ENCODE measurements at places on chromosomes 12 and 14.
A peak's percentile ranks its signal among the peaks of the same experiment; 100 is the strongest.

DNA sequence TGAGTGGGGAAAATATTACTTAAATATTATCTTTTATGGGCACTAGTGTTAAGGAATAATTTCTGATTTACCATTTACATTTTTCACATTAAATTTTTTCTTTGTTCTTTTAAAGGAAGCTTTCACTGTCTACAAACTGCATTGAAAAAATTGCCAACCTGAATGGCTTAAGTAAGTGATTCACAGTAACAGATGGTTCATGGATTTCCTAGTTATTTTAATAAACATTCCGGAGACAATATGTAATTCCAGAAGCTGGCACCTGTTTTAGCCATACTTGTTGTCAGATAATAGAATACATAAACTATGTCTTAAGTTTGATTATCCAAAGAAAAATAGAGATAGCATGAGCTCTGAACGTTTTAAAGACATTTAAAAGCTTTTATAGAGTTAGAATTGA is 17.1 kb downstream of the DNAL1 start:
- DNase-seq = peak; percentile 84

DNA sequence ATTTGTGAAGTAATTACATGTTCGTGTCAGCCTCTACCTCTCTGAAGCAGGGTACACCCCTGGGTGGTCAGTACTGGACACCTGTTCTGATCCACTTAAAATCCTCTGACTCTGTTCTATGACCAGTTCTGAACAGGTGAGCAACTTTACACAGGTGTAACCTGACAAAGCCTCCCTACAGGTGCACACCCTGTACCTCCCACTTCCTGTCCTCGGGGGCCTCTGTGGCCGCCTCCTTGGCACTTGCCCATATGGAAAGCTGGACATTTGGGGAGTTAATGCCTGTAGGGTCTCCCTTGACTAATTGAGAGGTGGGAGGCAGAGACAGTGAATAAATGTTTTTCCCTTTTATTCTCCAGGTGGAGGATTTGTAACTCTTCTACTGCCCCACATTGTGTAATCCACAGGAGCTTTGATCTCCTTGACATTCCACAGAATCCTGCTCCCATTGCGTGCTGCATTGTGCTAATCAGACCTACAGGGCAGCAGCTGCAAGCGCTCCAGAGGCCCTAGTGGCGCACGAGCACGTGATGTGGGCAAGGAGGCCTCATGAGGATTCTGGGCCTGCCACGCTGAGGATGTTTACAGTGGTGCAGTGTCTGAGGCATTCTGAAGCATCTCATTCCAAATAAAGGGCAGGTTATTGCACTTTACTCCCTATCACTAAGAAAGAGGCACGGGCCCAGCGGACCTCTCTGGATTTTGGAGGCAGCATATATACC is 45.8 kb upstream of the BATF start:
- no peak for DNase-seq

DNA sequence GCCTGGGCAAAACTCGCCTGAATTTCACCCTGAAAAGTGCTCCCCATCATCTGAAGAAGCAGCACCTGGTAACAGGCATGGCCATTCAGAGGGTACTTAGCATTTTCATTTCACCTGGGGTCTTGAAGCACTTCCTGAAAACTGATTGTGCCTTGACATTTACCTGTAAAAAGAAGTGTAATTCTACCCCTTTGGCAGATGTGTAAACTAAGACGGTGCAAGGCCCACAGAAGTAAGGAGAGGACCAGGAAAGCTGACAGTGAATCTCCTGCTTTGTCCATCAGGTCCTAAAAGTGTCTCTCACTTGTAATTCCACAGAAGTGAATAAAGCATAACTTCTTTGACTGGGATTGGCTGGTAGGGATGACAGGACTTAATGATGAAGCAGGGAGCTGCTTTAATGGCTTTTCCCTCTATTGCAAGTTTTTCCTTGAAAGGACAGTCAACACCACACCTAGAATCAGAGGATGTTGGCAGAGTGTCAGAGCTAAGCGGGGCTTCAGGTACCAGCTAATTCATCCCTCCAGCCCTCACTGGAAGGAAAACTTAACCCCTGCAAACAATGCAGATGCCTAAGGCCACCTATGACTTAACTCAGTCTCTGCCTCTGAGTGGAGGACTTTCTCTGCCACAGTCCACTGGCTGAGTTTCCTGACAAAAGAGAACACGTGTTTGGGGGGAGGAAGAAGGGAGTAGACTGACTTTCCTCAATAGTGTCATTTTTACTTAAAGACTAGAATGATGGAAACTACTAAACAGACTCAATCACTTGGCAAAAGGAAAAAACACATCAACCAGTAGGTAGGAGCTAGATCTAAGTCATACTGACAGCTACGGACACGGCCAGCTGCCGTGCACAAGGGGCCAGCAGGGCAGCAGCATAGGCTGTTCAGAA is 74.7 kb downstream of the NUAK1 start:
- DNase-seq = no peak

- DNase-seq = no peak
Measured at GRCh38 chr12:59594943-59595500, 807 bp upstream of the SLC16A7 start.

DNA sequence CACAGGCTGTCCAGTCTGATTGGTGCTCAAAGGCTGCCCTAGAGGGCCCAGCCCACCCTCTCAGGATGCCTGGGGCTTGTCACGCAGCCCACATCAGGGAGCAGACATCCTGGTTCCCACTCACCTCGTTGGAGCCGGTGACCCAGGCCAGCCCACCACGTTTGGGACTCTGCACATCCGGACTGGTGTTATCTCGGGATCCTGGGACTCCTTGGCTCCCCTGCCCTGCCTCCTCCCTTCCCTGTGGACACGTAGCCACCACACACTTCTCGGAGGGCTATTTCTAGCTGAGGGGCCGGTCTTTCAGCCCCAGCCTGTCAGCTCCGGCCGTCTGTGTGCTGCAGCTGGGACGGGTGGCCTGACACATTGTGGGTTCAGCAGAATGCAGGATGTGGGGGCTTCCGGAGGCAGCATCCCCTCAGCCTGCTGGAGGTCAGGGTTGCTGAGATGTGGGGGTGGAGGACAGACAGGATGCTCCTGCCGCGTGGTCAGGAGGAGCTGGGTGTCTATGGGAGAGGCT is 12.8 kb upstream of the FGF23 start:
- no peak for DNase-seq

DNA sequence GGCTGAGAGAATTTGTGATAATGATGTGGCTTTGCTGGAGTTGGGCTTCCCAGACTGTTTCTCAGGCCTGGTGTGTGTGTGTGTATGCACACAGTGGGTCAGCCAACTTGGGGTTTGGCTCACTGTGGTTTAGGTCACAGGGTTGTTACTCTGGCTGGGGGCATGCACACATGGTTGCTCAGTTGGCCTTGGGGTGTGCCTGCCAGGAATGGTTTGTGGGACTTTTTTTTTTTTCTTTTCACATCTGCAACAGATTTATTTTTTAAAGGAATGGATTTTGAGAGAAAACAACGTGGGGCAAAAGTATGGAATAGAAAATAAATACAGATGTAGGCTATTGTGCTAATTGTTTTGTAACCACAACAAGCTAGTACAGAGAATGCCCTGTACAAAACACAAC is 25.0 kb upstream of the GTF2A1 start:
- no peak for DNase-seq
